ENCODE measurements at places on chromosomes 3 and 15.

- no peak for DNase-seq
Observed at GRCh38 chr3:16761571-16761970, 123.2 kb upstream of the PLCL2 start.

DNA sequence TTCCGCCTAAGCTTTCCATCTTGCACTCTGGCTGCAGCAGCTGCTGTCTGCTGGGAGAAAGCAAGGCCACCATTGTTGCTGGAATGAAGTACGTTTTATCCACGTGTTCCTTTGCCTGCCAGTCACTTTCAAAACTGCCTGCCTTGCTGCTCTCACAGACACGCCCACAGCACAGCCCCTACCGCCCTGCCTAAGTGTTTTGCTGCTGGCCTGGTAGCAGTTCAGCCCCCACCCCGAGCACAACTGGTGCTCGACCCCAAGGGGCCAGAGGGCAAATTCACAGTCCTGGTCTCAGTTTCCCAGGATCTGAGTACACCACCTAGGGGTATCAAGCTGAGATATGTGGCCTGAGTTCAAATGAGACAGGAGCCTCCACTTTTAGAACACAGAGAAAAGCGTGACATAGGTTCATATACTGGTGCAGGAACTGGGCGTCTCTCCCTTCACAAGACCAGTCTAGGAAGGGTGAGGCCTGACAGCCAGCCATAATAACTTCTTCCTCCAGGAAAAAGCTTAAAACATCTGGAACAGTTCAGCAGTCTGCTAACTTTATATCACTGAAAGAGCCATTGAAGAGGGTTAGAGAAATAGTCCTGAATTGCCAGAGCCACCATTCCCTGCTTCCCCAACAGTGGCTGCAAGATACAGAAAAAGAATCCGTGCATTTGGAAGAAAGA is 1012.3 kb downstream of the ZPLD1 start:
- DNase-seq, result no peak

GRCh38 chr3:69121950-69122349 is 445 bp downstream of the LMOD3 start:
- no peak for DNase-seq

- no peak for DNase-seq
Observed at GRCh38 chr3:154701055-154701454, 271.1 kb upstream of the GPR149 start.

- no peak for DNase-seq
Observed at GRCh38 chr3:123605789-123606234, 21.0 kb upstream of the HACD2 start.

GRCh38 chr3:157544501-157545130 is 41.4 kb upstream of the VEPH1 start:
- DNase-seq, result no peak

- DNase-seq, result no peak
Observed at GRCh38 chr3:129665024-129665768, 58.7 kb upstream of the PLXND1 start.

DNA sequence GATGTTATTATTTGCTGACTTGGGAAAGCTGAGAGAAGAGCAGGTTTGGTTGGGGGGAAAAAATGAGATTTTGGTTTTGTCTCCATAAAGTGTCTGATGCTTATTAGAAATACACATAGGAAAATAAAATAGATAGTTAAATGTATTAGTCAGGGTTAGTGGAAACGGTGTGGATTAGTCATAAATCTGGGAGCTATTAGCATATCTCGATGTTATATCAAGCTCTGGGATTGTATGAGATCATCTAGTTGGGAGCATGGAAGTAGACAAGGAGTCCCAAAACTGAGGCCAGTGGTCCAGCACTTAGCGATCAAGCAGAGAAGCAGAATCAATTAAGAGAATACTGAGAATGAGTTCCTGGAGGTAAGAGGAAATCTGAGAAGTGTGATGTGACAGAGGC is 845.5 kb downstream of the ROBO2 start:
- DNase-seq, result no peak

DNA sequence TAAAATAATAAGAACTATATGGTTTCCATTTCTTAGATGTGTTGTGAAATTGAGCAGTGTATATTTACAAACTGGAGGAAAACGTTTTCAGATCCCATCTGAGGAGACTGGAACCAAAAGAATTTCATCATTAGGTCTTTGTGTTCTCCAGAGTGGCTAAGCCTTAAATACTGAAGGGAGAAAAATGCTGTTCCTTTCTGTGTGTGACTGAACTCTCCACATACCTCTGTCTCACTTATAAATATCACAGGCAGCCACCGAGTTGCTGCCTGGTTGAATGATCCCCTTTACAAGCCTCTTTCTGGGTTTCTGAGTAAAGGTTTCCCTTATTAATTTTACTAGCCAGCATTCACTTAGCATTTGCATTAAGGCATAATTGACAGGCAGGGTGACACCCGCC is 913.9 kb upstream of the NR2F2 start:
- no peak for DNase-seq

- no peak for DNase-seq
Observed at GRCh38 chr3:87287011-87287410, 10.6 kb upstream of the POU1F1 start.

DNA sequence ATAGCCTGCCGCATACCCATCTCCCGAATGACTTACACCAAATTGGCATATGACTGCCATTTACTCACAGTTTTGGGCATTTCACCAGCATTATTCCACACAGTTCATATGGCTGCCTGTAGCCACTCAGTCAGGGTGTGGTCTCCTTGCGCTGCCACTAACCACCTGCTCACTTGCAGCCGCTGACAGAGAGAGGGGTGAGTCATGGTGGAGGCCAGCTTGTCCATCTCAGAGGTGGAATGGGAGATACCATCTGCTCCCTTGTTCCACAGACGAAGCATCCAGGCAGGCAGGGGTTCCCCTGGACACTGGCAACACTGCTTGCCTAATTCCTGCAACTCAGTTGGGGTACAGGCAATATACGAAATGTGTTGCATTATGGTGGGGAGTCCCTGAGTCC is 15.6 kb downstream of the CCRL2 start:
- DNase-seq, result no peak

GRCh38 chr3:94596887-94597566 is 534.2 kb downstream of the NSUN3 start:
- DNase-seq, result no peak

GRCh38 chr15:56019060-56019793 is 25.8 kb upstream of the NEDD4 start:
- DNase-seq, result no peak

DNA sequence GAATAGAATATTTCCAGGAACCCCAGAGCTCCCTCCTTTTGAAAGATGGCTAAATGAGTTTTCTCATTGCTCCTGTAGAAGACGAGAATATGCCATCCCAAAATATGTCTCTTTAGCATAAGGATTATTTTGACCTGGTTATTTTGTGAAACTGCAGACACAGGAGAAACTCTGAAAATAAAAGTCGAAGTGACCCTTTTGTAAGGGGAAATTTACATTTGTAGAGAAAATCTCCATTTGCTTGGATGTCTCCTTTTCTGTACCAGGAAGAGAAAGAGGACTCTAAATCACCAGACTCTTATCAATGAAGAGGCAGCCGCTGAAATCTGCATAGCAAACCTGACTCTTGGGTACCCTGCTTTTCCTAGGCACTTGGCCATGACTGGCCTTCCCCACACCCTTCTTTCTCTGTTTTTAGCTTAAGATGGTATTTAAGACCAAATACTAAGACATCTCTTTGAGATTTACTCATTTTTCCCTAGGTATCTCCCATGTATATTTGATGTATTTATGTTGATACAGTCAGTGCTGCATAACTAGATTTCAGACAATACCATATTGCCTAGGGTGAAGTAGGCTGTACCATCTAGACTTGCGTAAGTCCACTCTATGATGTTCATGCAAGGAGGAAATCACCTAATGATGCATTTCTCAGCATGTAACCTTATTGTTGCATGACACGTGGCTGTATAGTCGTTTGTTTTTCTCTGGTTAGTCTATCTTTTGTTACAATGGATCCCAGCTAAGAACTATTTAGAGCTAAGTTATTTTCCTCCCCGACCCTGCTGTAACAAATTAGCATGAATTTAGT is 98.2 kb upstream of the UBE3A start:
- no peak for DNase-seq

DNA sequence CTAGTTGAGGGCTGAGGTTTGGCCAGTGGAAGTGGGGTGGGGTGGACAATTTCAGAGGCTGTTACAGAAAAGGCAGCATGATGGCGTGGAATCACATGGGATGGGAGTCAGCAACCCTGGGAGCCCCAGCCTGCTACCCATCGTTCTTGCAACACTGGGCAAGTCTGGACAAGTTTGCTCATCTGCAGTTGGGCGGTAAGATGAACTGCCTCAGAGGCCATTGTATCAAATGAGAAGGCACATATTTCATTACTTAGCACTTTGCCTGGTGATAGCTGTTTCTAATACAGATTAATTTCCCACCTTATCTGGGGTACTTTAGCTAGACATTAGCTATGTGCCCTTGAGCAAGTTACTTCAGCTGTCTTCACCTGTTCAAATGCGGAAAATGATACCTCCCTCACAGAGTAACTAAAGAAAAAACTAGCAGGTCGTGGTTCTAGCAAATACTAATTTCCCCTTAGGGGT is 248.9 kb downstream of the THSD4 start:
- no peak for DNase-seq

DNA sequence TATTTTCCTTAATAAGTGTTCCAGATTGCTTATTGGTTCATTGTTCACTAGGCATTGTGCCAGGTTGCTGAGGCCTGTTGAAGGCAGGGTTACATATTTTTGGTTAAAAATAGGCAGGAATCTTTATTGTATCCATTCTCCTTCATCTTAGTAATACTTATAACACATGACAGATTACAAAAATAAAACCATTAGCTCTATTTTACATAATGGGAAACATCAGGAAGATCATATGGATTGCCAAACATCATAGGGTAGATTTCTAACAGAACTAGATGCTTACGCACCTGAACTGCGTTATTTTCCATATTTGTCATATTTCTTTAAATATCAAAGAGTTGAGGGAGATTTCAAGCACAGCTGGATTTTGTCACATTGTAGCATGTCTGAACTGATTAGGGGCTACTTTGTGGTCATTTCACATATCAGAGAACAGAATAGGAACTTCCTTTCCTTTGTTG is 462.9 kb upstream of the SGO1 start:
- no peak for DNase-seq

DNA sequence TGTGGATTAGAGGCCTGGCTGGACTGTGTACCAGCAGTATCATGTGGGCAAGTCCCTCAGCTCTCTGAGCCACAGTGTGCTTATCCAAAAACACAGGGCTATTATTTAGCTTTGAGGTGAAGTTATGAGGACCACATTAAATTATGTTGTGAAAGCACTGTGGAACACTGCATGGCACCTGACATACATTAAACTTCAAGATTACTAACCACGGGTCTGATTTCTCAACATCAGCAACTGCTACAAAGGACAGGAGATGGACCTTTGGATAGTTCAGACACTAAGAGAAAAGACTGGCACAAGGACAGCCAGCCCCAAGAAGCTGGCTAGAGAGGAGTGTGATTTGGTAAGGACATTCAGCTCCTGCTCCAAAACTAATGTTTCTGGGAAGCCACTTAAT is 21.3 kb downstream of the CLK3 start:
- no peak for DNase-seq

DNA sequence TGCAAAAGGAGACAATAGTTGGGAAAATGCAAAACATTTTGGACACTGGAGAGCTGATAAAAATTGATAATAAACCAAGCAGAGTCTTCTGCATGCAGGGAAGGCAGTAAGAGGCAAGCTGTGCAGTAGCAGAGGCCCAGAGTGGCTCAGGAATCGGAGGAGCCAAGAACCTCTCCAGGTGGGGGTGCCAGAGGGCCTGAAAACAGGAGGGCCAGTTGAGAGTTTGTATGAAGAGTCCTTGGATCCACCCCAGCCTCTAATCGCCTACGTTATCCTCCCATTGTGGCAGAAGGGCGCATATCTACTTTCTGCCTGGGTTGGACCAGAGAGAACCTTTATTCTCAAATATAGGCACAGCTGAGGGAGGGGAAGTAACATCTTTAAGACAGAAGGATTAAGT is 48.9 kb upstream of the RBP1 start:
- no peak for DNase-seq

GRCh38 chr3:31880020-31880419 is 101.0 kb downstream of the OSBPL10 start:
- no peak for DNase-seq

- no peak for DNase-seq
Observed at GRCh38 chr15:94322141-94322540, 90.8 kb downstream of the MCTP2 start.

DNA sequence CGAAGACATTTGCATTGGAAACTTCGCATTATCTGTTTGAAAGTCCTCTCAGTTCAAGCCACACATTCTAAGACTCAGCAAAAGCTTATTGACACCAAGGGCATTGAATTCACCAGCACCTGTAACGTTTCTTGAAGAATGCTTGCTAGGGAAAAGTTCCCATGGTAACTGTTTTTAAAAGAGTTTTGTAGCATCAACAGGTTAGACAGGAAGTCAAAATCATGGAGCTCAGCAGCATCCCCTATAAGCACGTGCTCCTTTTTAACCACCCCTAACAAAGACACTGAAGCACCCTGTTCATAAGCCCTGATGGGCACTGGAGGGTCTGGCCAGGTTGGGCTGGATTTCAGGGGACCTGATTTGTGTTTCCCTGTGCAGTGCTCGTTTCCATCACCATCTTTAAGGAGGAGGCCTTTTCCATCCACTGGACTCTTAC is 229.7 kb upstream of the BHLHE40 start:
- no peak for DNase-seq

DNA sequence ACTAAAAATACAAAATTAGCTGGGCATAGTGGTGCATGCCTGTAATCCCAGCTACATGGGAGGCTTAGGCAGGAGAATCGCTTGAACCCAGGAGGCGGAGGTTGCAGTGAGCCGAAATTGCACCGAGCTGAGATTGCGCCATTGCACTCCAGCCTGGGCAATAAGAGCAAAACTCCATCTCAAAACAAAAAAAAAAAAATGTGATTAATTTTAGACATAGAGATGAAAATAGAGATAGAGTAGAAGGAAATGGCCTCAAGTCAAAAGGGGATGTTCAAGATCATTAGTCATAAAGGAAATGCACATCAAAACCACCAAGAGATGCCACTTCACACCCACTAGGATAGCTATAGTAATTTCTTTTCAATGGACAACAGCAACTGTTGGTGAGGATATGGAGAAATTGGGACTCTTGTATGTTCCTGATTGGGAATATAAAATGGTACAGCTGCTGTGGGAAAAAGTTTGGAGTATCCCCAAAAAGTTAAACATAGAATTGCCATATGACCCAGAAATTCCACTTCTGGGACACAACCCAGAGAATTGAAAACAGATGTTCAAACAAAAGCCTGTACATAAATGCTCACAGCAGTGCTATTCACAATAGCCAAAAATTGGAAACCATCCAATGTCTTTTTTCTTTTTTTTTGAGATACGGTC is 55.4 kb downstream of the ABHD2 start:
- DNase-seq, result no peak

DNA sequence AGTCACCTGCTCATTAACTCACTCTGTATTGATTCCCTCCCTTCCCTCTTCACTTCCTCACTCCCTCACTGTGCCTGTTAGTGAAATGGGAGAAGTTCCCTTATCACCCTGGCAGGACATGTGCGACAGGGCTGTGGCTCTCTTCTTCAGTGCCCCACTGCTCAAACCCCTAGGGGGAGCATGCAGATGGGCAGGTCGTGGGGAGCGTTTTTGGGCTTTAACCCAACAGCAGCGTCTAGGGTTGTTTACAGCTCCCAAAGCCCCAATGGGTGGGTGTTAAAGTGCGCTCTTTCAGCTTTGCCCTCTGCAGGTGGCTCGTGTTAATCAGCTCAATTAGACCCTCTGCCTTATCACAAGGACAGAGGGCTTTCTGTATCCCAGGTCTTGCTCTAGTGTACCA is 447.8 kb upstream of the PROK2 start:
- DNase-seq, result no peak

- DNase-seq, result no peak
Observed at GRCh38 chr3:193831495-193832455, 238.8 kb downstream of the OPA1 start.
